ENCODE measurements at places on chromosomes 16 and 17. TPM values are rescaled to one million over a fixed set of nuclear protein-coding genes. Genes with fewer than 3 reads are reported as not detected.

The SLC12A3 gene
- polyA plus RNA-seq, result 0.04 TPM

The OTOP3 gene
- polyA plus RNA-seq, result 11.2 TPM

The NOD2 gene
- 11.0 TPM for polyA plus RNA-seq

The MED13 gene
- 7.1 TPM for polyA plus RNA-seq

The WSCD1 gene
- 0.16 TPM for polyA plus RNA-seq

The ZNF624 gene
- polyA plus RNA-seq, result 1.4 TPM

Measured in esophagus (tissue), 2 donors.